ENCODE measurements at places on chromosomes 2 and 18. TPM values are rescaled to one million over a fixed set of nuclear protein-coding genes. Genes with fewer than 3 reads are reported as not detected.

DNA sequence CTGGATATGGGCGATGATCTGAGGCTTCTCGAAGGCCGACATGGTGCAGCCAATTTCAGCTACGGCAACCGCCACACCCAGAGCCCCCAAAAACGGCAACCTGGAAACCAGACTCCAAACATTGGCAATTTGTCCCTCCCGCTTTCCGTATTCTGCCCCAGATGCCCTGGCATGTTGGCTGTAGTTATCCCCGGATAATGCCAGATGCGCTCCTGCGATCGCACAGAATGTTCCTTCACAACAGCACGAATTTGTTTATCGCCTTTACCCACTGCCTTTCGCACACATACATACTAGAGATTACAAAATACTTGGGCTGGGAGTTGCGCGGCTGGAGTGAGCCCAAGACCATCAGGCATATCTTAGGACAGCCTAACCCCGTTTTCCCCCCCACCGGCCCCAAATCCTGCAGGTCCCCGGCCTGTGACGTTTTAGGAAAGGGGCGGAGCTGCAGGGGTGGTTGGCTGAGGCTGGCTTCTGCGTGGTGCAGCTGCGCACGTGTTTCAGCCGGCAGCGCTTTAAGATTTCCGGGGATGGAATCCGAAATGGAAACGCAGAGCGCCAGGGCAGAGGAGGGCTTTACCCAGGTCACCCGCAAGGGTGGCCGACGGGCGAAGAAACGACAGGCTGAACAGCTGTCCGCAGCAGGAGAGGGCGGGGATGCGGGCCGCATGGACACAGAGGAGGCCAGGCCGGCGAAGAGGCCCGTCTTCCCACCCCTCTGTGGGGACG, at the start of gene PNO1:
Gene PNO1, plus strand, starts transcription at position 487 of the 732 bp plus-strand sequence. Its CDS starts 47 bp downstream, at position 534.
- peak; percentile 97 for DNase-seq

GRCh38 chr18:8705238-8705960, at the start of gene MTCL1:
MTCL1 (plus strand) TSS chr18:8705556; CDS start chr18:8705661, 105 bp downstream.
- peak; percentile 69 for DNase-seq

DNA sequence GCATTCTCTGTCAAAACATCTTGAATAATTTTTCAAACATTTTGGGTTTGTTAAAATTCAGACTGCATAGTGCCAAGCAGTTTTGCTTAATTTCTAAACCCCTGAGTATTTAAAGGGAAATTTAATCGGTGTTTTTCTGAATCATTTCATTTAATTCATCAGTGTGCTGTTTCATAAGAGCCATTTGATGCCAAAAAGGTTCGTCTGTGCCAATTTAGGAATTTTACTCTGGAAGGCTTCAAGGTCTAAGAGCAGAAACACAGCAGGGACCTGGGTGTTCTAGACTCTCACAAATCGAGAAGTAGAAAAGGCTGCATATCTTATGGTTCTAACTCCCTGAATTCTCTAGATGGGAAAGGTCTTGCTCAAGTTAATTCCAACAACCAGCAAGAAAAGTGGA, 311.9 kb upstream of the NT5C1B start:
- no peak for DNase-seq

DNA sequence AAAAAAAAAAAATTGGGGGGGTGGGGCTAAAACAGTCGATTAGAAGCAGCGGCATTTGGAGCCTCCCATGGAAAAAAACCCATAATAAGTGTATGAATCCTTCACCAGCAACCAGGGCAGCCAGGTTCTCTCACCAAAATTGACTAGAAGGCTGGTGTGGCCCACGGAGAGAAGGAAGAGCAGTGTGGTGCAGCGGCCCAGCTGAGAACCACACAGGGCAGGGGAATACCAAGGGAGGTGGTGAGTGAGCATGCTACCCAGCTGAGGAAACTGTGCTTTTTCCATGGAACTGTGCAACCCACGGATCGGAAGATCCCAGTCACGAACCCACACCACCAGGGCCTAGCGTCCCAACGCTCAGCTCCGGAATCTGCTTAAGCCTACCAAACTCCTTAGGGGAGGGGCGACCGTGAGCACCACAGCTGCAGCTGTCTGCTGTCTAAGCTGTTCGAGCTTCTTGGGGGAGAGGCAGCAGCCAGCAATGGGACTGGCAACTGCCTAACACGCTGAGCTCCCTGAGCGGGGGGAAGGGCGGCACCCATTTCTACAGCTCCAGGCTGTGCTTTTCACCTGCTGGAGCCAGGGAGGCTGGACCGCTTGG, 1037.2 kb upstream of the ACVR2A start:
- no peak for DNase-seq

DNA sequence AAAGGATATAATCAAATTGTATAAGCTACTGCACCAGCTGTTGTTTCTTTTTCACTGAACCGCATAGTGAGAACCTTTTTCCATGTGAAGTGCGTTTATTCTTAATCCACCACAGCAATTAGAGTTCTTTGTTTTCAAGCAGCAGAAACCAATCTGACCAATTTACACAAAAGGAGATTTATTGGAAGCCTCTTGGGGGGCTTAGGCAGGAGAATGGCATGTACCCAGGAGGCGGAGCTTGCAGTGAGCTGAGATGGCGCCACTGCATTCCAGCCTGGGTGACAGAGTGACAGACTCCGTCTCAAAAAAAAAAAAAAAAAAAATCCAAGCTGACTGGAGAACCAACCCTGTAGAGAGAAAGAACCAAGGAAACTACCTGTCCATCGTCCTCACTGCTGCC, 10.0 kb downstream of the ADNP2 start:
- DNase-seq: no peak

Gene DGKD
- total RNA-seq: 12.3 TPM

- DNase-seq: no peak
These were observed 76.9 kb downstream of the WDSUB1 start for GRCh38 chr2:159209341-159210306.

GRCh38 chr2:237213315-237214022, 127.8 kb downstream of the COPS8 start:
- no peak for DNase-seq

DNA sequence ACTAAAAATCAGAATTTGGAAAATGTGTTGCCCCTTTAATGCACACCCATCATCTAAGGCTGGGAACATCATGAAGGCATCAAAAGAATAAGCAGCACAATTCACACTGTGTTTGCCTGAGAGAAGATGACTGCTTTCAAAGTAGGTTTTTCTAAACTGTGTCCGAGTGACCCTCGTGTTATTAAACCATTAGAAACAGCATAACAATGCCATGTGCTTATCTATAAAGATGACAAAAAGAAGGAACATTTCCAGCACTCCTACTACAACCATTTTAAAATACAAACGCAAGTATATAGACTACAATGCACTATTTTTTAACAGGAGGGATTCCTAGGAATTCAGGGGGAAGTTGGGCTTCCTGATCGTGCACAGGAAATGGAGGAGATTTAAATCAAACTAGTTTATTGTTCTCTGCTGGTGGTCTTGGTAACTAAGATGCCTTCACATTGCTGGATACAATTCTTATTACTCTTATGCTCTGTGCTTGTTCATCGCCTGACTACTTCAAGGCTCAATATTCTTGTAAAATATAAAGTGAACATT, 305.9 kb upstream of the CCDC68 start:
- peak; percentile 86 for DNase-seq

Gene KIF1A
- 0.05 TPM for total RNA-seq

Gene POTEJ
- 0.47 TPM for total RNA-seq

- DNase-seq: no peak
These were observed 50.3 kb downstream of the ITGB1BP1 start for GRCh38 chr2:9373047-9373446.

GRCh38 chr18:35524226-35524625, 26.5 kb upstream of the INO80C start:
- no peak for DNase-seq

DNA sequence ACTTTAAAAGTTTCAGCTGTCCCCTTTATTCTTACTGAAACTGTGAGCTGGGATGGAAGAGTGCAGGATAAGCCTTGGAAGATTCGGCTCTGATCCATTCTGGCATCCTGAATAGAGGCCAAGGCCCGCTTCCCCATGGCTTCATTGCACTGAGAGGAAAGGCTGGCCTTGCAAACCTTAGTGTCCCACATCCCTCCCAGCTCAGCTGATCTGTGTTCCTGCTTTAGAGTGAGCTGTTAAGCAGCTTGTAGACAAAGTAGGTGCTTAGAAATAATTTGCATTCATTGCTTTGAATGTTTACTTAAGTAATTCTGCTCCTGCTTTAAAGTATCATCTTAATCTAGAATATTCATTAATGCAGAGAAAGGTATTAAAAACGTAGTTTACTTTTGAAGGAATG, 169.6 kb upstream of the BOD1L2 start:
- no peak for DNase-seq

- DNase-seq: no peak
These were observed 123.1 kb upstream of the CAB39 start for GRCh38 chr2:230589497-230590015.

DNA sequence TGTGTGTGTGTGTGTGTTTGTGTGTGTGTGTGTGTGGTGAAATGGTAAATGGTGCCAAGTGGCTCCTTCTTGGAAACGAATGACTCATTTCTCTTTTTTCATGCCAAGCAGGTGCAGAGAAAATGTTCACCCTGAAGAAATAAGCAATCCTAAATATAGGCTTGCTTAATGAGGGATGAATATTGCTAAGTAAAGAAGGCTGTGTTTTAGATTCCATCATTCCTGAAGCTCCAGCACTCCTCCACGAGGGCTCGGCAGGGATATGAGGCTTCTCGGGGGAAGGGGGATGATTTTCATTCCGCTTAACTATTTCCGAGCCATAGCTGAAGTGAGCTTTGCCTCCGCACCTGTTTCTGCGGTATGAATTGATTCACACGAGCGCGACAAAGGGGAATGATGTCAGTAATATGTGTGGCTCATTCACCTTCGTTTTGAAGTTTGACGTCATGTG, 72.9 kb downstream of the TSN start:
- peak; percentile 27 for DNase-seq

GRCh38 chr2:206442833-206443734, at the start of gene ADAM23:
ADAM23 (plus strand) TSS chr2:206443532; CDS start chr2:206443867, 335 bp downstream.
- DNase-seq: peak; percentile 65

Gene RAB27B
- under 0.01 TPM for total RNA-seq

- no peak for DNase-seq
These were observed 24.5 kb downstream of the MALT1 start for GRCh38 chr18:58695772-58696171.

- no peak for DNase-seq
These were observed 73.6 kb upstream of the RND3 start for GRCh38 chr2:150561076-150561475.

- peak; percentile 74 for DNase-seq
These were observed 2.2 kb downstream of the RND3 start for GRCh38 chr2:150485114-150485870.

DNA sequence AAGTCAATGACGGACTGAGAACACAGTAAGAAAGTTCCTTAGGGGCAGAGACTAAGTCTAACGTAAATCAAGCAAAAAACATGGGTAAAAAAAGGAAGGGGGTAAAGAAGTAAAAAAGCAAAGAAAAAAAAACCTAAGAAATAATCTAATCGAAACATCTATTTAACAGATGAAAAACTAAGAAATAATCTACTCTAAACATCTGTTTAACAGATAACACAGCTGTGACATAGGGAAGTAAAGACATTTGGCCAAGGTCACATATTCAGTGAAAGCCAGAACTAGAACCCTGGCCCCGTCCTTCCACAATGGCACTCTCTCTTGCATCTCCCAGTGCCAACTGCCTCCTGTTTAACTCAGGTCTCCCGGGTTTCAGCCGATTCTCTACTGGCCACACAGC, 48.1 kb downstream of the PSD4 start:
- no peak for DNase-seq

GRCh38 chr2:241851325-241852115, 7.2 kb downstream of the PDCD1 start:
- DNase-seq: no peak

DNA sequence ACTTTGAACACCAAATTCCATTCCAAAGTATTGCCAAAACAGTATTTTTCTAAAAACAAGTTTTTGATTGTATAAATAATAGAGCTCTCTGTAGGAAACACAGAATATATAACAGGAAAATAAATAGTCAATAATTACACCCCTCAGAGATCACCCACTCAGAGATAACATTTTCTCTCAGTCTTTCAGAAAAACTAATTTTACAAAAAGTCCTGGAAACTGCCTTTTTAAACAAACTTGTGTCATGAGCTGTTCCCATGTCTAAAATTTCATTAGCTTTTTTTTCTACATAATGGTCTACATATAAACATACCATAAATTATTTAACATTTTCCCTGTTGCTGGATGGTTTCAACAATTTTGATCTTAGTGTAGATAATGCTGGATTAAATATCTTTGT, 1.2 kb upstream of the WDSUB1 start:
- no peak for DNase-seq

- no peak for DNase-seq
These were observed 66.1 kb upstream of the SP3 start for GRCh38 chr2:174031226-174031625.

GRCh38 chr2:9656270-9656766, 25.5 kb upstream of the YWHAQ start:
- peak; percentile 93 for DNase-seq

DNA sequence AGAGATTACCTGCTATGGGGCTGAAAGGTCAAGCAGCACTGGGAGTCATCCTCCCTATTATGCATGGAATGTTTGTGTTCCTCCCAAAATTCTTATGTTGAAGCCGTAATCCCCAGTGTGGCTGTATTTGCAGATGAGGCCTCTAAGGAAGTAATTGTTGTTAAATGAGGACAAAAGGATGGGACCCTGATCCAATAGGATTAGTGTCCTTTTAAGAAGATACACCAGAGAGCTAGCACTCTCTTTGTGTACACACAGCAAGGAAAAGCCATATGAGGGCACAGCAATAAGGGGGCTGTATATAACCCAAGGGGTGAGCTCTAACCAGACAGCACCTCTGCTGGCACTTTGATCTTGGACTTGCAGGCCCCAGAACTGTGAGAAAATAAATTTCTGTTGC, 18.3 kb downstream of the STAM2 start:
- no peak for DNase-seq

GRCh38 chr2:22756276-22757043, 628.5 kb upstream of the KLHL29 start:
- no peak for DNase-seq

GRCh38 chr2:26534098-26534864, 56.4 kb upstream of the OTOF start:
- DNase-seq: peak; percentile 13

GRCh38 chr2:159307942-159308341, 21.4 kb upstream of the WDSUB1 start:
- no peak for DNase-seq

GRCh38 chr18:39344487-39344886, 1778.9 kb upstream of the CELF4 start:
- DNase-seq: no peak

DNA sequence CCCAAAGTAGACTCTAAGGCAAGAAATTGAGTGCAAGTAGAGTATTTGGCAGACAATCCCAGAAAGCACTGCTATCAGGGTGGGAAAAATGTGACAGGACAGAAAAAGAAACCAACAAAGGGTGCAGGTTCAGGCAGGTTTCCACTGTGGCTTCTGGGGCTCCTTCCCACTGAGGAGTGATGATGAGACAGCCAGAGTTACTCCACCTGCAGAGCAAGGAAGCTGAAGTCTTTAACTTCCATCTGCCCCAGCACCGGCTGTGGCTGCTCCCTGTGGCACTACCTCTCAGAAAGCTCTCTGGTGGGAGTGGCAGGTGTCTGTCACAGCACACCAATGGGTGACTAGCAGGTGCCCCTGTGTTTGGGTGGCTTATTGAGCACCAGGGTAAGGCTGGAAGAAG, 37.6 kb upstream of the ACKR3 start:
- no peak for DNase-seq

- DNase-seq: peak; percentile 33
These were observed 823 bp downstream of the PARD3B start for GRCh38 chr2:204545861-204546735.

GRCh38 chr2:235262750-235263149, 231.1 kb upstream of the AGAP1 start:
- no peak for DNase-seq

All from dermis blood vessel endothelial cell (primary cell).